8988T (cell line): ENCODE measurements at places on chromosomes 7 and 10.

DNA sequence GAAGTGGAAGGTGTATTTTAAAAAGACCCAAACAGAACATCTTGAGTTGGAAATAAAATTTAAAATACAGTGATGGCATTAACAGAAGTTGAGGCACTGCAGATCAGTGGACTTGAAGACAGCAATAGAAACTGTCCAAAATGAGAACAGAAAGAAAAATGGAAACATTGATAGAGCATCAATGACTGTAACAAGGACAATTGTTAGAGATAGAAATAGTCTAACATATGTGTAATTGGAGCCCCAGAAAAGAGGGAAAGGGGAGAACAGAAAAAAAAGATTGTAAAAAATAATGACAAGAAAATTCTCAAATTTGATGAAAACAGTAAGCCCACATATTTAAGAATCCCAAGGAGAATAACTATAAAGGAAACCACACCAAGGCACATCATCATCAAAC lies 29.4 kb downstream of the VKORC1L1 start:
- DNase-seq, result no peak

DNA sequence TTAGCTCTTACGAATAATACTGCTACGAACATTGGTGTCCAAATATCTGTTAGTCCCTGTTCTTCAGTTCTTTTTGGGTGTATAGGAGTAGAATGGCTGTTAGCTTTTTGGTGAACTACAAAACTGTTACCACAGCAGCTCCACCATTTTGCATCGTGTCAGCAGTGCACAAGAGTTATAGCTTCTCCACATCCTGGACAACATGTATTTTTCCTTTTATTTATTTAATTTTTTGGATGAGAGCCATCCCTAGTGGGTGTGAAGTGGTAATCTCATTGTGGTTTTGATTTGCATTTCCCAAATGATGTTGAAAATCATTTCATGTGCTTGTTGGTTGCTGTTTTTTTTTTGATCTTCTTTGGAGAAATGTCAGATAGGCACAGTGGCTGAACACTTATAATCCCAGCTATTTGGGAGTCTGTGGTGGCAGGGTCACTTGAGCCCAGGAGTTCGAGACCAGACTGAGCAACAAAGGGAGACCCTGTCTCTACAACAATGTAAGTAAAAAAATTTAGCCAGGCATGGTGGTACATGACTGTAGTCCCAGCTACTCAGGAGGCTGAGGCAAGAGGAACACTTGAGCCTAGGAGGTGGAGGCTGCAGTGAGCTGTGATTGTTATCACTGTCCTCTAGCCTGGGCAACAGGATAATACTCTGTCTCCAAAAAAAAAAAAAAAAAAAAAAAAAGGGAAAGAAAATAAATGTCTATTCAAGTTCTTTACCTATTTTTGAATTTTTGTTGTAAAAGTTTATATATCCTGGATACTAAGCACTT lies 31.7 kb downstream of the TRIM24 start:
- no peak for DNase-seq

DNA sequence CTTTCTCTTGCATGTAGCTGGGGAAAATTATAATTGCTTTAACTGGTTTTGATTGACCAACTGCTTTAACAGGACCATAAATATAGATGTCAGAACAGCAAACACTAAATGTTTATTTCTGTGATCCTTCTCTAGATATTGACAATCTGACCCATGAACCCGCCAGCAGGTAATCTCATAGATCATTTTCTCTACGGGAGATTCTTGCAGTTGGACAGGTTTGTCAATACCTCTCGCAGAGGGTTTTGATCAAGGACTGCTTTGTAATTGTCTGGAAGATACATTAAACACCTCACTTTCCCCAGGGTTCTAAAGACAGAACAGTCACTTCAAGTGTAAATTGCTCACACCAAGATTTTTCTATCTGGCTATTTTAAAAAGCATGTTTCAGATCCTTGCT lies 235.8 kb upstream of the RHOBTB1 start:
- no peak for DNase-seq

- no peak for DNase-seq
Observed at GRCh38 chr10:90125456-90126255, 424.3 kb downstream of the KIF20B start.

- no peak for DNase-seq
Observed at GRCh38 chr7:52962402-52963076, 72.9 kb upstream of the POM121L12 start.

DNA sequence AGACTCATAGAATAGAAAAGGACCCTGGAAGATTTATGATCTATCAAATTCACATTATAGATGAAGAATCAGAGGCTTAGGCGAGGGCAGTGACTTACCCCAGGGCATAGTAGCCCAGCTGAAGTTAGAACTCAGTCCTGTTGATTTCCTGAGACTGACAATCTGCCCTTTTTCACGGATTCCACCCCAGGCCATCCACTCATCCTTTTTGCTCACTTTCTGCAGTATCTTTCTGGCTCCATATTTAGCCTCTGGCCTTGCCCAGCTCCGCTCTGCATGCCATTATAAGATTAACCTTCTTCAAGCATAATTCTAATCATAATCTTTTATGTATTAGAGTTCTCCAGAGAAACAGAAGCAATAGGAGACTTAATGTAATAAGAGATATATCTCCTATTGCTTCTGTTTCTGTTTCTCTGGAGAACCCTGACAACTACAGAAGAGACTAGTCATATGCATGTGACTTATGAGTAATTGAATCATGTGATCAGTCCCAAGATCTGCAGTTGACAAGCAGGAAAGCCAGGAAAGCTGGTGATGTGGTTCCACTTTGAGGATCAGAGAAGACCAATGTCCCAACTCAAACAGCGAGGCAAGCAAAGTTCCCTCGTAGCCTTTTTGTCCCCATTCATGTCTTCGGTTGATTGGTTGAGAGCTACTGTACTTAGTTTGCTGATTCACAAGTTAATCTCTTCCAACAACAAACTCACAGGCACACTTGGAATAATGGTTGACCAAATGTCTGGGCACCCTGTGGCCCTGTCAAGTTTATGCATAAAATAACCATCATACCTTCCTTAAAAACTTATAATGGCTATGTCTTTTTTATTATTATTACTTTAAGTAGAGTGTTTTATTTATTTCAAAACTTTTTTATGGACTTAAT lies 412.1 kb downstream of the SUGCT start:
- DNase-seq, result no peak

- no peak for DNase-seq
Observed at GRCh38 chr7:47008461-47008860, 573.5 kb downstream of the TNS3 start.

DNA sequence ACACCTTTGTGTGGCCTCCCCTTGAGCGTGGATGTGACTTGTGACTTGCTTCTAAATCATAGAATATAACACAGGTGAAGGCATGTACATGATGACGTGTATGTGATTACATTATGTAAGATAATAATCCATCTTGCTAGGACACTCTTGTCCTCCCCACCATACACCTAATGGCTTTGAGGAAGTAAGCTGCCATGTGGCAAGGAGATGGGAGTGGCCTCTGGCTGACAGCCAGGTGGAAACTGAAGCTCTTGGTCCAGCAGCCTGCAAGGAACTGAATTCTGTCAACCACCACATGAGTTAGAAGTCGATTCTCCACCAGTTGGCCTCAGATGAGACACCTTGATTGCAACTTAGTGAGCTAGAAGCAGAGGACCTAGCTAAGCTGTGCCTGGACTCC lies 67.4 kb upstream of the ELN start:
- DNase-seq, result no peak

- no peak for DNase-seq
Observed at GRCh38 chr7:50779427-50779826, 3.3 kb downstream of the GRB10 start.

DNA sequence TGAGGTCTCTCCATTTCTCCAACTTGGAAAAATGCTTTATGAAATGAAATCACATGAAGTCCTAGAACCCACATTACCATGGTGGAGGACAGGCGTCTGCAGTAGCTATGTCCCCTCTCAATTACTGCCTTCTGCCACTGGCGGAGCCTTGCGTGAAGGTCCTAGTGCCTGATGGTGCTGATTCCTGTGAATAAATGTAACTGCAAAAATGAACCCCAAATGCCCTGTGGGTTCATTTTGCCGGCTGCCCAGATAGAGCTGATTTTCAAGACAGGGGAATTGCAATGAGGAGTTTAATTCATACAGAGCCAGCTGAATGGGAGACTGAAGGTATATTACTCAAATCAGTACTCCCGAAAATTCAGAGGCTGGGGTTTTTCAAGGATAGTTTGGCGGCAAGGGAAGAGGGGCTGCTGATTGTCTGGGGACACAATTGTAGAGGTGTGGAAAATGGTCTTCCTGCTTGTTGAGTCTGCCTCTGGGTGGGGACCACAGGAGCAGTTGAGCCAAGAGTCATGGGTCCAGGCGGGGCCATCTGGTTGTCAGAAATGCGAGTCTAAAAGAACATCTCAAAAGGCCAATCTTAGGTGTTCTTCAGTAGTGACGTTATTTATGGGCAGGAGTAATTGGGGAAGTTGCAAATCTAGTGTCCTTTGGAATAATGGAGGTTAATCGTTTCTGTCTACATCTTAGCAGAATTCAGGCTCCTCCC lies 13.5 kb downstream of the PRF1 start:
- DNase-seq, result no peak

GRCh38 chr7:77327932-77328628 lies 88.1 kb downstream of the GSAP start:
- DNase-seq, result no peak

GRCh38 chr10:88039496-88040200 lies 176.2 kb downstream of the PTEN start:
- DNase-seq, result no peak

DNA sequence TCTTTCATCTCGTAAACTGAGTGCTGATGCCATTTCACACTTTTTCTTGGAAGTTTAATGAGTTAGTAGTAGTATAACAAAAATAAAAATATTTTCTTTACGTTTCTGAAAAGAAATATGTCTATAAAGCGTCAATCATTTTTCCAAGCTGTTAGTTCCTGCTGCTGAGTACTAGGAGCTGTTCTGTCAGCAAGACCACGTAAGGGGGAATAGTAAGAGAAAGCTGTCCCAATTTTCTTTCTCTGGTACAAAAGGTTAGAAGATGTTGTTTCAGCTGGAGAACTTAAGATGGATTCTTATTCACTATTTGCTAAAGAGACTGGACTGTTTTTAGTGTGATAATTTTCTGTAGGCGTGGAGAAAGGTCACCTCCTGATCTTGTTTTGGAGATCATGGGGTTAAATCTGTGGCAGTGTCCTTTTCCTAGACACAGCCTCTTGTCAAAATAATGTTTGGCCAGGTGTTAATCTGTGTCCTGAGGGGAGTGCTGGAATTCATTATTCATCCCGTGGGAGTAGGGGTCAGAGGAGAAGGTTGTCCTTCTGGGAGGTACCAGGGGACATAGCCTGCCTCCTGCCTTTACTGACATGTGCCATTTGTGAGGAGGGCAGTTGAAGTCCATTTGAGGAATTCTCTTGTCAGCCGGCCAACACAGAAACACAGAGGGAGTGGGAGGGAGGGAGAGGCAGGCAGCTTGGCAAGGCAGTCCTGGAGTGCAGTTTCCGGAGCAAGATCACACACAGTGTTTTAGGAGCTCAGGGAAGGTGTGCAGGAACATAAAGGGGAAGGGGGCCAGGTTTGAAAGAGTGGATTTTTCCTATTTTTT lies 368.7 kb downstream of the AUTS2 start:
- DNase-seq, result no peak

DNA sequence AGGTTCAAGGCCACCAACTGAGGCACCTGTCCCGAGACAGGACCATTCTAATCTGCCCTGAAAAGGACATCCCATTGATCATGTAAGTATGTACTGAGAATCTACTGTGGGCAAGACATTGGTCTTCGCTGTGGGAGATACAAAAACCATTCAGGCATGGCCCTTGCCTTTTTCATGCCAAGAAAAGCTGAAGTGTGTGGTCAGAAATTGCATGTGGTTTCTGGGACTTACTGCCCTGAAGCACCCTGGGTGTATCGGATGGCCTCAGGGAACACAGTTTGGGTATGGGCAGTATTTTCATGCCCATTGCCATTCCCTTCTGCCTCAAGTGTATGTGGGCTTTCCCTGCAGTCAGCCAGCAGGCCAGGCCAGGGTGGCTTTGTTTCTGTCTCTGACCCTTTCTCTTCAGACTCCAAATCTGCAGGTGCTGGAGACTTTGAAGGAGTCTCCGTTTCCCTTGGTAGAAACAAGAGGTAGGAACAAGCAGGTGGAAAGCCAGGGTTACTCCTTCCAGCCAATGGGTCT lies 285.7 kb downstream of the ZEB1 start:
- no peak for DNase-seq

DNA sequence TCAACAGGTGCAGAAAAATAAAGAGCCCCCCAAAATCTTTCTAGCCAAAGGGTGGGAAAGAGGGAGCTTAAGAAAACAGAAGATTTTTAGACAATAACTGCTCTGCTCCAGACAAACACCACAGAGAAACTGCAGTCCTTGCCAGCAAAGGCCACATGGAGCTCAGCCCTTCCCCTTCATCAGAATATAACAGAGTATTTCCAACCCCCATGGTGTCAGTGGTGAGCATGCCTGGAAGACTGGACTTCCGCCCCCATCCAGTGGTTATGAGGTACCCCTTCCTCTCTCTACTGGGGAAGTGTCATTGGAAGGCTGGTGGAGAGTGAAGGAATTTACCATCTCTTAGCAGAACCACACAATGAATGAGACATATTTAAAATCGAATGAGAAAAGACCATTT lies 1007.3 kb upstream of the CELF2 start:
- no peak for DNase-seq

- DNase-seq, result no peak
Observed at GRCh38 chr7:94655126-94655847, 646 bp downstream of the SGCE start.

GRCh38 chr7:16730937-16731336 lies 22.6 kb upstream of the TSPAN13 start:
- no peak for DNase-seq

GRCh38 chr7:30424506-30424905 lies 54.1 kb downstream of the NOD1 start:
- no peak for DNase-seq

- DNase-seq, result no peak
Observed at GRCh38 chr7:42947521-42947920, 15.3 kb downstream of the MRPL32 start.

GRCh38 chr7:138352570-138353461 lies 107.2 kb upstream of the TRIM24 start:
- no peak for DNase-seq

GRCh38 chr10:85614566-85614965 lies 752.0 kb downstream of the GRID1 start:
- DNase-seq, result no peak

- DNase-seq, result no peak
Observed at GRCh38 chr7:22853674-22854157, 31.1 kb upstream of the TOMM7 start.

GRCh38 chr7:107931740-107932515 lies 40.9 kb downstream of the DLD start:
- no peak for DNase-seq

GRCh38 chr10:22319980-22320558 lies 830 bp upstream of the BMI1 start:
- no peak for DNase-seq

DNA sequence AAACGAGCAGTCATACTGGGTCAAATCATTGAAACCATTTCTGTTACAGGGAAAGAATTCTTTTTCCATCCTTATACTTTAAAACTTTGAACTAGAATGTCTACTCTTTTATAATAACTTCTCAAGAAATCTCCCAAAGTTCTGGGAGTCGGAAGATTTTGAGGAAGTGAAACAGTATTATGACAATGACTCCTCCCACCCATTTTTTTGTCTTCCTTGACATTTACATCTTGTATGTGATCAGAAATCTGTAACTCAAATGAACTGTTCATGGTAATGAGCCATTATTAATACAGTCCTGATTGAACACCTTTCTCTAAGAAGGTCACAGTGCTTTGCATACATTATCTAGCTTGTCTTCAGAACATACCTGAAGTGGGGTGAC lies 227.4 kb downstream of the CELF2 start:
- no peak for DNase-seq
